ENCODE measurements at places on chromosomes 4 and X. TPM values are rescaled to one million over a fixed set of nuclear protein-coding genes. Genes with fewer than 3 reads are reported as not detected.

The PPP2R2C gene
- 5.0 TPM for polyA plus RNA-seq

The ASMT gene
- 0.43 TPM for polyA plus RNA-seq

The HTRA3 gene
- polyA plus RNA-seq: 9.9 TPM

The CDKL2 gene
- 0.25 TPM for polyA plus RNA-seq

The RIPPLY1 gene
- polyA plus RNA-seq: not detected

The GYPA gene
- polyA plus RNA-seq: not detected

The HEPH gene
- polyA plus RNA-seq: 3.2 TPM
